ENCODE measurements at places on chromosomes 16 and 17.

DNA sequence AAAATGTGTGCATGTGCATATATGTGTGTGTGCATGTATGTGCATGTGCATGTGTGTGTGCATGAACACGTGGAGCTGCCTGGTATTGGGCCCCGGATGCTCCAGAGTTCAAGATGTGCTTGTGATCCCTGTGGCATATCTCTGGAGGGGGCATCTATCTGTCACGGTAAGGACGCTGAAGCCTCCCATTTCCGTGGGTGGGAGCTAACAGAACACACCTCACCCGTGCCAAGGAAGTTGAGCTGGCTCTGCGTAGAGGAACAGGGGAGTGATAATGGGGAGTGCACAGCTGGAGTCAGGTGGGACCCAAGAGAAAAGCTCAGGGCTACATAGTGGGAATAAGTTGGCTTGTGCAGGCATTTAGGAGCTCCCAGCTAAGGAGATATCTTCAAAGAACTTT, 12.7 kb downstream of the ELMO3 start:
- DNase-seq = no peak

GRCh38 chr16:68737046-68737729, at the start of gene CDH1:
Gene CDH1, plus strand, starts transcription at chr16:68737292. Its CDS starts 124 bp downstream, at chr16:68737416.
- no peak for DNase-seq

- no peak for DNase-seq
Measured at GRCh38 chr16:21994856-21995465, 6.0 kb downstream of the PDZD9 start.

DNA sequence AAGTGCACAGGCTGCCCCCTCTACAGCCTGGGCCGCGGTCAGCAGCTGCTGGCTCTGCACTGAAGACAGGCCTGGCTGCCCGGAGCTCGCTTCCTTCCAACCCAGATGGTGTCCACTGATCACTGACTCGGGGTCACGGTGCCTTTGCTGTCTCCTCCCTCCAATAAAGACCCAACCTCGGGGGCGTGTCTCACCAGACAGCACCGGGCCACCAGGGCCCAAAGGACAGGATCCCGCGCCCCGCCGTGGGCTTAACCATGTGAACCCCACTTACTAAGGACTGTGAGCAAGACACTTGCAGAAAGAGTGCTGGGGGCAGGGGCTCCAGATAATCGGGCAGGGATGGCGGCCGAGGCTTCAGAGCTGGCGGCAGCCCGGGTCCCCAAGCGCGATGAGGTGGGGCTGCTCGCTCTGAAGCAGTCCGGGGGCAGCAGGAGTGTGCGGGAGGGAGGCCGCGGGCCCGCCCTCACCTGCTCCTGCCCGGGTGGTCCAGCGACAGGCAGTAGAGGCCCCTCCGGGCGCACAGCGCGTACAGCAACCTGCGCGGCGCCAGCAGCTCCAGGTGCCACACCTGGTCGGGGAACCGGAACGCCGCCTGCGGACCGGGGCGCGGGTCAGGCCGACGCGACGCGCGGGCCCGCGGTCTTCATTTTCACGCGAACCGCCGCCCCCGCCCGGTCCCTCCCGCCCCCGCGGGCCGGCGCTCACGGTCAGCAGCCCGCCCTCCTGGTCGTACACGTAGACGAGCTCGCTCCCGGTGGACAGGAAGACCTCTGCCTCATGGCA, 502 bp downstream of the FAAP100 start:
- DNase-seq = peak; percentile 66

- DNase-seq = no peak
Measured at GRCh38 chr16:12456355-12456754, 347.3 kb downstream of the CPPED1 start.

DNA sequence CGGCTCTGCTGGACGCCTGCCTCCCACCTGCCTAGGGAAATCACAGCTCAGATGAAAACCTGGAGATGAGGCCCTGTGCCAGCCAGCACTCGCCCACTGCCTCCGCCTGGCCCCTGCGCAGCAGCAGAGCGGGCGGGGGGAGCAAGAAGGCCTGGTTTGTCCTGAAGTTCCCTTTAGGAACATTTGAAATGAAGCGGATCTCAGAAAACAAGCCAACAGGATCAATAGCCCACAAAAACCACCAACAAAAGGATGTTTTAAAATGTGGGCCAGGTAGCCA, 48.0 kb downstream of the RBFOX3 start:
- no peak for DNase-seq

- no peak for DNase-seq
Measured at GRCh38 chr17:19533718-19534561, at the start of gene SLC47A1. Gene SLC47A1, plus strand, starts transcription at chr17:19533854. Its CDS starts 86 bp downstream, at chr17:19533940.

GRCh38 chr16:85046472-85046916, 18.9 kb downstream of the KIAA0513 start:
- DNase-seq = no peak

- peak; percentile 66 for DNase-seq
Measured at GRCh38 chr17:45098869-45099616, 33.3 kb downstream of the PLCD3 start.

- DNase-seq = peak; percentile 53
Measured at GRCh38 chr16:9061358-9061813, 30.1 kb upstream of the HAPSTR1 start.

- DNase-seq = peak; percentile 46
Measured at GRCh38 chr17:34998205-34998604, 17.9 kb downstream of the LIG3 start.

DNA sequence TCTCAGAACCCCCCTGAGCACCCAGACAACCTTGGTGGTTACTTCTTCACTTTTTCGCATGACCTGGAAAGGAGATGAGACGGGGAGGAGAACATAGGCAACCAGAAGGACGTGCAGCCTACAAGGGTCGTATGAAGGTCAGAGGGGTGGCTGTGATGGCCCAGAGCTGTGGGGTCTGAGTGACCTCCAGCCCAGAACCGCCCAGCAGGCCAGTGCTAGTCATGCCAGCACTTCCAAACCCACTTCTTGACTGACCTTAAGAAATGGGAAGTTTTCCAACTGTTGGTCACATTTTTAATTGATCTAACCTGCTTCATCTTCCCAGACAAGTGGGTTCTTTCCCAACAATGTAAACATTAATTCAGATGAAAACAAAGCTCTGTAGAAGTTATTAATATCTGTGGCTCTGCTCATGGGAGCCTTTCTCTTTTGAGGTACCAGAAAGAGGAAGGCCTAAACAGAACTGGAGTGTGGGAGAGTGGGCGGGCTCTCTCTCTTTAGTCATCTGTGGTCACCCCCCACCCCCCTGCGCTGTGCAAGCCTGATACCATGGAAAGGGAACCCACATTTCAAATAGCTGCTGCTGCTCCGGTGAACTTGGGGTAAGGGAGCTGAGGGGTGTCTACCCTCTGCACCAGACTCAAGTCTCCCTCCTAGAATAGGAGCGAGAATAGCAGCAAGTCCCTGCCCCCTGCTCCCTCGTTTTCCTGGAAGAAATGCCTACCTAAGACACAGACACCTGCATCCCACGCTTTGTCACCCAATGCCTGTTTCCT, 101.6 kb downstream of the RAB11FIP4 start:
- DNase-seq = no peak

DNA sequence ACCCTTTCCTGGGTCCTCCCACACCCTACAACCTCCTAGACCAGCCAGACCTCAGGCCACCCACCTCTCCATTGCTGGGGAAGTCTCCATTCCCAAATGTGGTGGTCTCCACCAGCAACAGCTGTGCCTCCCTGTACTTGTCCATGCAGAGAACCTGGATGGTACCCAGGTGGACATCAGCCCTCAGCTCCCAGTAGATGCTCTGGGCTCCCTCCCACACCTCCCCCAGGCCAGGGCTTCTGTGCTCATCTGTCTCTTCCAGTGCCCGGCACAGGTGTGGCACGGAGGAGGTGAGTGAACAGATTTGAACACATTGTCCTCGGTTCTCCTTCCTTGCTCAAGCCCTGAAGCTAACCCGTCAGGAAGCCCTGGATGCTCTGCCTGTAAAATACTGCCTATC, 34.6 kb downstream of the LGALS9 start:
- no peak for DNase-seq

DNA sequence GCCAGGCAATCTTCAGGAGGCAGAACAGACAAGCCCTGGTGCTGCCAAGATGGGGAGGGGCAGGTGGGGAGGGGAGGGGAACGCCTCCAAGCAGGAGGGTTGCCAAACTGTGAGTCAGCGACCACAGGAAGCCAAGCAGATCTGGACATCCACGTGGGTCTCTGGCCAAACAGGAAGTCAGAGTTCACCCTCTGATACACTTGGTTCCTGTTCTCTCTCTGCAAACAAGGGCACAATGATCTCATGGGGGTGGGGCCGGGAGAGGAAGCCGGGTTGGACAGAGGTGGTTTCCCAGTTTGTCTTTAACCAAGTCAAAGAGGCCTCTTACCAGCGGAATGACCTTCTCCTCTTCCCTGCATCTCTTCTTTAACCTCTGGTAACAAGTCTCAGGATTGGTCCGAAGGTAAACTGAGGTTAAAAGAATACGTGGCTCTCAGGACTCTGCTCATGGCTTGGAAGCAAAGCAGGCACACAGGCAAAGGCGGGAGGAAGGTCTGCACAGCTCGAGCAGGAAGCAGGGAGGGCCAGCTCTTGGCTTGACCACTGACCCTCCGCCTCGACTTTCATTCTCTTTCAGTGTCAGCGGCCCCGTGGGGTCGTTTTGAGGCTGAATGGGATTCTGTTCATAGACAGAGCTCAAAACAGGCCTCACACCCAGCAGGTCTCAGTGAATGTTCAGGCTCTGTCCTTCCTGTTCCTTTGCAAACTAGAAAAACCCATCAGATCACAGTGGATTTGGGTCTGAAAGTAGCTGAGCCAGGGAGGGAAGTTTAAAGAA, 32.9 kb downstream of the TK2 start:
- peak; percentile 97 for DNase-seq

GRCh38 chr16:11108466-11108805, 147.6 kb downstream of the SOCS1 start:
- no peak for DNase-seq

DNA sequence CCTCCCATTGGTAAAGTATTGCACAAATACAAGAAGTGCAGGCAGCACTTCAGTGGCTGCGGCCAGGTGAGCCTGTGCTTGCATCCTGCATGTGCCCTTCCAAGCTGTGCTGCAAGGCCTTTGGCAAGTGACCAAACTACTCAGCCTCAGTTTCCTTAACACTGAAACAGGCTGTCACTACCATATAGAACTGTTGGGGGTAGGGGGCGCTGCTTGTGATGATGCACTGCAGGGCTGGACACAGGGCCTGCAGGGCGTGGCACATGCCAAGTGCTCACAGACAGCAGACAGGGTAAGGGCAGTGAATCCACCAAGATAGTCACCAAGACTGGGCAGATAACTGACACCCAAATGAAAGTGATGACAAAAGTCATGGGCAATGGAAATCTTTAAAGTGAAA, 65.6 kb upstream of the SREBF1 start:
- DNase-seq = no peak

GRCh38 chr17:46949291-46950174, 26.6 kb downstream of the GOSR2 start:
- peak; percentile 32 for DNase-seq

- DNase-seq = no peak
Measured at GRCh38 chr17:77531002-77531401, 390.2 kb downstream of the SEC14L1 start.

DNA sequence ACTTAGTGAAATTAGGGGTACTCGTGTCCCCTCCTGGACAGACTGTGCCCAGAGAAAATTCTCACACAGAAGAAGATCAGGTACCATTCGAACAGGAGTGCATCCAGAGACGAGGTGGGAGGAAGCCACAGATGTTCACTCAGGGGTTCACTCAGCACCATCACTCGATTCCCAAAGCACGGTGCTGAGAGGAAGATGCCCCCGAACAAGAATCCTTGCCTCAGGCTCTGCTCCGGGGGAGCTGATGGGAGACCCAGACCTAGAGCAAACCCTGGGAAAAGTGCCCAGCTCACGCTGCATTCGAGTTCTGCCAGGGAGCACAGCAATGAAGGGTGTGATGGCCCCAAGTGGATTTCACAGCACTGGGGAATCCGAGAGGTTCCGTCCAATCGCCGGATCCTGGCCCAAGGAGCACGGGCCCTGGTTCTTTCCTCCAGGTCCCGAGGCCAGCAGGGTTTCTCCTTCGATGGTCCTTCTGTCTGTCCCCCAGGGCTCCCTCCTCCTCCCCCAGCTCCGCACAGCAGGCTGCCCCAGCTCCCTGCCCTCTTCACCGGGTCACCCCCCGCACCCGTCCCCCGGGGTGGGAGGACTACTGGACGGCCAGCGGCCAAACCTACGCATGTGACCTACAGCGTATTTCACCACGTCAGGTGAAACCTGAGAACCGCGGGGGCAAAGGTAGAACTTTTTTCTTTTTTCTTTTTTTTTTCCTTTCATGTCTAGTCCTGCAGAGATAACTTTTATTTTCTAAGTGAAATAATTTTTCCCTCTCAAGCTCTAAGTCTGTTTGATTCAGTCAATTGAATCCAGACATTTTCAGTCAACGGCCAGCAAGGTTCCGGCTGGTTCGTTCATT, 10.2 kb upstream of the UBE2I start:
- no peak for DNase-seq

GRCh38 chr16:12202486-12202885, 226.0 kb downstream of the SNX29 start:
- DNase-seq = no peak

DNA sequence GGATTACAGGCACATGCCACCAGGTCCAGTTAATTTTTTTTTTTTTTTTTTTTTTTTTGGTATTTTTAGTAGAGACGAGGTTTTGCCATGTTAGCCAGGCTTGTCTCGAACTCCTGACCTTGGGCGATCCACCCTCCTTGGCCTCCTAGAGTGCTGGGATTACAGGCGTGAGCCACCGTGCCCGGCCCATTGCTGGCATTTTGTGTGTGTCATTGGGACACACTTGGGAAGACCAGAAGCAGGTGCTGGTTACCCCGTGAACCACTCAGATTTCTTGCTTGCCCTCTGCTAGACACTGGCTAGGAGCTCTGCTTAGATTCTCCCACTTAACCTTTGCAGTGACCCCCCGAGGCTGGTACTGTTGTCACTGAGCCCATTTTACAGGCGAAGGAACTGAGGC, 229.3 kb downstream of the IRF8 start:
- DNase-seq = no peak

GRCh38 chr16:70701036-70701435, 15.2 kb upstream of the MTSS2 start:
- DNase-seq = no peak

- peak; percentile 17 for DNase-seq
Measured at GRCh38 chr16:75624921-75625334, 1.8 kb upstream of the ADAT1 start.

DNA sequence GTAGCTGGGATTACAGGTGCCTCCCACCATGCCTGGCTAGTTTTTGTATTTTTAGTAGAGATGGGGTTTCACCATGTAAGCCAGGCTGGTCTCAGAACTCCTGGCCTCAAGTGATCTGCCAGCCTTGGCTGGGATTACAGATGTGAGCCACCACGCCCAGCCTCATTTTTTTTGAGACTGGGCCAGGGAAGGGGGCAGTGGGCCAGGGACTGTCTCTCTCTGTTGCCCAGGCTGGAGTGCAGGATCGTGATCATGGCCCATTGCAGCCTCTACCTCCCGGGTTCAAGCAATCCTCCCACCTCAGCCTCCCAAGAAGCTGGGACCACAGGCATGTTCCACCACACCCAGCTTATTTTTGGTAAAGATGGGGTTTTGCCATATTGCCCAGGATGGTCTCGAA, 16.0 kb downstream of the RSL1D1 start:
- DNase-seq = no peak

DNA sequence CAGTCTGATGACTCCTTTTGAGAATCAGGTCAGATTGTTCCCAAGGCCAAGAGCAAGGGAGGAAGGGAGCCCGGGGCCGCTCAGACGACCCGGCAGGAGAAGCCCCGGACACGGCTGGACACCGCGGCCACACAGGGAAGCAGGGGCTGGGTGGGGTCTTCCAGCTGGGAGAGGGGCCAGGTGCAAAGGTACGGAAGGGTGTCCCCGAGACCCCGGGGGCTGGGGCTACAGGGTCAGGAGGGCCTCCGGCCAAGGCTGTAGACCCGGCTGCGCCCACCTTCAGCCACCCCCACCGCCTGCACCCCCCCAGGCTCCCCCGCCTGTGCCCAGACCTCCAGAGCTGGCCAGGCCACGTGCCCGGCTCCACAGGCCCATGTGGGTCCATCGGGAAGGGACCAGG, 21.9 kb upstream of the C1QTNF8 start:
- DNase-seq = no peak
